ENCODE measurements at places on chromosomes 16 and 17. TPM values are rescaled to one million over a fixed set of nuclear protein-coding genes. Genes with fewer than 3 reads are reported as not detected.

The CMTM2 gene
- not detected for total RNA-seq

The PIK3R5 gene
- total RNA-seq = under 0.01 TPM

The TRAF4 gene
- 38.9 TPM for total RNA-seq

The PRSS36 gene
- total RNA-seq = 0.85 TPM

The TBX21 gene
- not detected for total RNA-seq

The TTYH2 gene
- total RNA-seq = 1.5 TPM

The BCO1 gene
- not detected for total RNA-seq

The GALNS gene
- total RNA-seq = 21.1 TPM

The FAM171A2 gene
- 4.8 TPM for total RNA-seq

The CETP gene
- 0.56 TPM for total RNA-seq

The CHST5 gene
- not detected for total RNA-seq

The AKAP10 gene
- total RNA-seq = 23.0 TPM

The PERCC1 gene
- not detected for total RNA-seq

The BFAR gene
- total RNA-seq = 87.4 TPM

The GCGR gene
- total RNA-seq = not detected

The ASGR1 gene
- 0.58 TPM for total RNA-seq

The PRRT2 gene
- total RNA-seq = 0.58 TPM

The SPATA32 gene
- under 0.01 TPM for total RNA-seq

The CDC6 gene
- 3.7 TPM for total RNA-seq

The ARHGAP27 gene
- total RNA-seq = 1.3 TPM

The MYH8 gene
- total RNA-seq = not detected

The OR2C1 gene
- under 0.01 TPM for total RNA-seq

The BCAR1 gene
- total RNA-seq = 48.5 TPM

The ACACA gene
- 31.1 TPM for total RNA-seq

The HID1 gene
- total RNA-seq = 1.4 TPM

The KRTAP4-4 gene
- not detected for total RNA-seq

The CD7 gene
- not detected for total RNA-seq

The GPR139 gene
- total RNA-seq = not detected

The KIF18B gene
- total RNA-seq = 10.2 TPM

The SLFN14 gene
- not detected for total RNA-seq

The TMC7 gene
- total RNA-seq = 0.77 TPM

The DYNLRB2 gene
- total RNA-seq = 1.7 TPM

The TP53TG3D gene
- total RNA-seq = 0.38 TPM

The OR1A1 gene
- total RNA-seq = not detected

The PPY gene
- not detected for total RNA-seq

The KRT20 gene
- not detected for total RNA-seq

The USP31 gene
- 5.4 TPM for total RNA-seq

The SMPD3 gene
- 0.19 TPM for total RNA-seq

The LDHD gene
- 4.2 TPM for total RNA-seq

The ABI3 gene
- total RNA-seq = under 0.01 TPM

The IL17C gene
- not detected for total RNA-seq

The CTRB2 gene
- total RNA-seq = not detected

Measured in regular cardiac myocyte (primary cell).